ENCODE measurements at places on chromosomes 1 and 21.

- no peak for DNase-seq
Observed at GRCh38 chr1:66980745-66981367, 56.1 kb downstream of the MIER1 start.

GRCh38 chr1:67969446-67969845 lies 81.0 kb downstream of the DIRAS3 start:
- DNase-seq = no peak

DNA sequence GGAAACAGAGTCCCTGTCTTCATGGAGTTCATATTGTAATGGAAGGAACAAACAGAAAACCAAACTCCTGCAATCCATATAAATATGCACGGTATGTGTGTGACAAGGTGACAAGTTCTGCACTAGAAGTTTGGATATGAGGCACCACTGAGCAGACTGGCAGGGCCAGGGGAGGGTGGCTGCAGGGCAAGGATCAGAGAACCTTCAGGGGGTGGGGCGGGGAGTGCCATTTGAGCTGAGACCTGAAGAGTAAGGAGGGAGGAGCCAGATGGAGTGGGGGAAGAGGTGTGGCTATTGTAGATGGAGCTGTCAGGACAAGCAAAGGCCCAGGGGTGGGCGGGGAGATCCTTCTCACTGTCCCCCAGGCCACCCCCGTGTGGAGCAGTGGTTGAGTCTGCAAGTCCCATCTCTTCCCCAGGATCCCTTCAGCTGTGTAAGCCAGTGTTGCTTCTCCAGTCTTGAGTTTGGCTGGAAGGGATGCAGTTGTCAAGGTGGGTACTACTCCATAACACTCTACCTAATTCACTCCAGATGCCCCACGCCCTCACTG lies 76.4 kb downstream of the ATP5PO start:
- DNase-seq = no peak

GRCh38 chr1:4830707-4831106 lies 176.3 kb downstream of the AJAP1 start:
- DNase-seq = no peak

- no peak for DNase-seq
Observed at GRCh38 chr1:41608211-41608610, 123.7 kb upstream of the EDN2 start.

DNA sequence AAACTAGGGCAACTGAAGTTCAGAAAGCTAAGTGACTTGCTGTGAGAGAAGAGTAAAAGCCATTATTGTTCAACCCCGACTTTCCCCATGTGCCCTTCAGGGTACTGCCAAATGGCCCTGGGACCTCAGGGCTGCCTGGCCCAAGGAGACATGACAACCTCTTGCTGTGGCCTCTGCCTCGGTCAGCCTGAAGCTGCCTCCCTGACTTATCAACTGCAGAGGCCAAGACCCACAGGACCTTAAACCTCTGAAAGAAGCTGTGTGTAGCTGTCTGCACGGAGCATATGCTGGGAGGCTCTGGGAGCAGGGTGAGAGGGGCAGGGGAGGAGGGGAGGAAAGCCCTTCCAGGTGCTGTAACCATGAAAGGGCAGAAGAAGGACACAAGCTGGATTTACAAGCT lies 35.9 kb downstream of the HMGB4 start:
- no peak for DNase-seq

DNA sequence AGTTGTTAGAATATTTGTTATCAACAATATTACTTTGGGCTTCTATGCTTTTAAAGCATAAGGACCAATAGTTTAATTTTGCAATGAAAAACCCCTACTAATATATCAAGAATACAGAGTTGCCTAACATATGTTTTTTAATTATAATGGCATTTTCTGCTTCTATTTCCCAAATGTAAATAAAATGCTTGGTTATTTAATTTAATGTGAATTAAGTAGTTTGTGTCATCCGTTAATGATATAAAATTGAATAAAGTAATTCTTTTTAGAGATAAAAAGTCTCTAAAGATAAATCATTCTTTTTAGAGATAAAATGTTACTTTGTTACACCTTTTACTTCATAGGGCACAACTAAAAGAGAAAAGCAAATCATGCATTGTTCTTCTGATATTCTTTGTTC lies 583.7 kb upstream of the ADGRL2 start:
- no peak for DNase-seq

- DNase-seq = no peak
Observed at GRCh38 chr1:236163463-236164153, 21.3 kb downstream of the GPR137B start.

GRCh38 chr1:96481409-96481808 lies 240.2 kb upstream of the PTBP2 start:
- DNase-seq = no peak

- no peak for DNase-seq
Observed at GRCh38 chr1:145922266-145922665, 3.7 kb upstream of the PEX11B start.

GRCh38 chr1:158035976-158036583 lies 42.6 kb downstream of the KIRREL1 start:
- no peak for DNase-seq

DNA sequence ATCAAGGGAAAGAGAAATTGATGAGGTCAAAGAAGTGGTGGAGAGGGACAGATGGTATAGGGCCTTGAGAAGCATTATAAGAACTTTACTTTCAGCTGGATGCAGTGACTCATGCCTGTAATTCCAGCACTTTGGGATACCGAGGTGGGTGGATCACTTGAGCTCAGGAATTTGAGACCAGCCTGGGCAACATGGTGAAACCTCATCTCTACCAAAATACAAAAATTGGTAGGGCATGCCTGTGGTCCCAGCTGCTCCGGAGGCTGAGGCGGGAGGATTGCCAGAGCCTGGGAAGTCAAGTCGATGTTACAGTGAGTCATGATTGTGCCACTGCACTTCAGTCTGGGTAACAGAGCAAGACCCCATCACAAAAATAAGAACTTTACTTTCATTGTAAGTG lies 5.7 kb downstream of the TMEM50A start:
- DNase-seq = no peak

DNA sequence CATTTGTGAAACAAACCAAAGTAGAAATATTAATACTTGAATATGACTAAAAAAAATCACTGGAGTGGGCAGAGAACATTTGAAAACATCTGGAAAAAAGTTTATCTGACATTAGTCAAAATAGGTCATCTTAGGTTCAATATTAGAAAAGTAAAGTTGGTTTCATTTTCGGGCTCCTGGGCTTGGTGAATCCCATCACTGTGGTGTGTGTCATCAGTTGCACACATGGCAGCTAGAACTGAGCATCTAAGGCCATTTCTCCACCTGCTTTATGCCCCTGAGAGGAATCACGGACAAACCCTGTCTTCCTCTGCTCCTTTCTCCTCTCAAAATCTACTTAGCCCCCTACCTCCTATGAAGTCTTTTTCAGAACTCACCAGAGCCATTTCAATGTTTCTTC lies 5.4 kb downstream of the HSD11B1 start:
- no peak for DNase-seq

DNA sequence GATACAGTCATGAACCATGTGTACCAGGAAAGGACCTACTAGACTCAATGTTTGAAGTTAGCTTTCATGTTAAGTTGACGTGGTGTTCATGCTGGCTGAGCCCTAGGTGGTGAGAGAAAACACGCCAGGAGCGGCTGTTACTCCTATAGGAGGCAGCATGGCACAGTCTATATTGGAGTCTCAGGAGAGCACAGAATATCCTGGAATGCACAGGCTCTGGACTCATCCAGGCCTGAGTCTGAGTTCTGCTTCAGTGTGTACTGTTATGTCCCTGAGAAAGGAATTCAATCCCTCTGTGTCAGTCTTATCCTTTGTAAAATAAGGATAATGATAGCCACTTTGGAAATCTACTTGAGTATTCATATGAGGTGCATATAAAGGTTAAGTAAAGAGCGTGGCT lies 41.2 kb downstream of the DPT start:
- no peak for DNase-seq

GRCh38 chr1:229073251-229073650 lies 197.7 kb upstream of the RAB4A start:
- DNase-seq = no peak

- no peak for DNase-seq
Observed at GRCh38 chr1:27307874-27308598, 13.9 kb upstream of the TMEM222 start.

- no peak for DNase-seq
Observed at GRCh38 chr1:53890522-53890941, 935 bp upstream of the YIPF1 start.

DNA sequence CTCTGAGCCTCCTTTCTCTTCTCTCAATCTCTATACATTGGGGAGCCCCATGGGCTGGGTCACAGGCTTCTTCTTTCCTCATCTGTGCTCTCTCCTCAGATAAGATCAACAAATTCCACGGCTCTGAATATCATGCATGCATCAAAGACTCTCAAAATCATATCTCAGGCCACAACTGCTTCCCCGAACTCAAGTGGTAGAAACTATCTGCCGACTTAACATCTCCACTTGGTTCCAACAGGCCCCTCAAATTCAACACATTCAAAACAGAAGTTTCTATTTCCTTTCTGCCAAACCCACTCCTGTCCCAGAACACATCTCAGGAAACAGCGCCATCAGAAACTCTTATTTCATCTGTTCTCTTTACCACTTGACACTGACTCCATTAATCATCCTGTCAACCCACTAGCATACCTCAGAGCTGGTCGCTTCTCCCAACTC lies 16.7 kb downstream of the DDX59 start:
- no peak for DNase-seq

DNA sequence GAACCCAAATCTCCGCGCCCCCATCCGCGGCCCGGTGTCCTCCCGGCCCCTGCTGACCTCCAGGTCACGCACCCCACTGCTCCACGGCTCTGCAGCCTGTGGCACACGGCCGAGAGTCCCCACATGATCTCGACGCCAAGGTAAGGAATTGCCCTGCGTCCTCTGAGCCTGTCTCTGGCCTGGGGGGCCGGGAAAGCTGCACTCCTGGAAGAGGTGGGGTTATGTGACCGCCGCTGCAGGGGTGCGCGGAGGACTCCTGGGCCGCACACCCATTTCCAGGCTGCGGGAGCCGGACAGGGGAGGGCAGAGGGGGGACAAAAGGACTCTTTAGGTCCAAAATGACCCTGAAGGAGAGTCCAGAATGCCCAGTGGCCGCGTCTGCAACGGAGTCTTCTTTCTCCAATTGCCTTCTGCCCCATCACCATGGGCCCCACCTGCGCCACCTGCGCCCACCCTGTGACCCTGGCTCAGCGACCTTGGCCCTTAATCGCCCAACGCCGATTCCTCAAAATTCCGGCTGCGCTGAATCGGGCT lies 997 bp upstream of the SIM2 start:
- DNase-seq = no peak

- no peak for DNase-seq
Observed at GRCh38 chr1:2476061-2476999, at the start of gene PLCH2. TSS of gene PLCH2 (plus strand) at chr1:2476289. CDS start at chr1:2476589, 300 bp downstream.

DNA sequence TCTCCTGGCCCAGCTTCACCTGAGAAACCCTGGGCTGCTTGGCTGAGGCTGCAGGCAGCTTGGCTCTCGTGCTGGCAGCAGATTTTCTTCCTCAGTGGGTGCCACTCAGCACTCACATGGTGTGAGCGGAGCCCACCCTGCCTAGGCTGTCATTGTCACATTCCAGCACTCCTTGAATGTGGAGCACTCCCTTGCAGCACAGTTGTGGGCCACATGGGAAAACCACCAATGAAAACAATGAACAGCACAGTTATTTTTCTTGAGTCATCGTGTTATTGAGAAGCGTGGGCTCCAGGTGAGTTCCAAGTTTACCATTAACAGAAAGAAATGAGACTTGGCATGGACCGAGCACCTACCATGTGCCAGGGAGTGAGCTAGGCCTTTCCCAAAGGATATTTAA lies 27.2 kb upstream of the TRIM67 start:
- no peak for DNase-seq

DNA sequence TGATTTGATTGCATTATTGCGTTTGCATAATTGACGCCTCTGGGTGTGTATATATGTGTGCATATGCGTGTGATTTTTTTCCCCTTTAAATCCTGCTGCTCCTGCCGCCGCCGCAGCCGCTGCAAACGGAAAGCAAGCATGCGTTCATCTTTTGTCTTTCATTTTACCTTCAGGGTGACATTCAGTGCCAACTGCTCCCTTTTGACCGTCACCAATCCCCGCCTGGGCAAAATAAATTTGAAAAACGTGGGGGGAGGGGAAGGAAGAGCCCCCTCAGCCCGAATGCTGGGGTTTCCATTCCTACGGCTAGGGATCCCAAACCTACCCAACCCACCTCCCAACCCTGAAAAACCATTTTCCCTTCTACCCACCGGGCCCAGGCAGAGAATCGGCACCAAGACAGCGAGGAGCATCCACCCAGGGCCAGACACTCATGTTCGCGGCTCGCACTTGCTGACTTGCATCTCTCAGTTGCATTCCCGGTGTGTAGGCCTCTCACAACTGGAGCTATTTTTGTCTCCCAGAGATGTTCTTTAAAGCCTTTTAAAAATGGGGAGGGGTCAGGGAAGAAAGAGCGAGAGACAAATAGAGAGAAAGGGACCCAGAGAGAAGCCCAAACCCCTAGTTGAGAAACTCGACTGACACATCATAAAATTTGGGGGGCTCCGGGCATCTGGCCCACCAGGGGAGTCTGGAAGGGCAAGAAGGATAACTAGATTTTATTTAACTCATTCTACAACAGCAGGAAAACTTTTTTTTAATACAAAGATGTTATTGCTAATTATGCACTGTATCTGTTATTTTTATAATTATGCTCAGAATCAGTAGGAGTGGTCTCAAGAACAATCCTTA lies 367.1 kb upstream of the ESRRG start:
- DNase-seq = no peak

GRCh38 chr1:157189096-157189495 lies 50.9 kb upstream of the ETV3 start:
- no peak for DNase-seq

DNA sequence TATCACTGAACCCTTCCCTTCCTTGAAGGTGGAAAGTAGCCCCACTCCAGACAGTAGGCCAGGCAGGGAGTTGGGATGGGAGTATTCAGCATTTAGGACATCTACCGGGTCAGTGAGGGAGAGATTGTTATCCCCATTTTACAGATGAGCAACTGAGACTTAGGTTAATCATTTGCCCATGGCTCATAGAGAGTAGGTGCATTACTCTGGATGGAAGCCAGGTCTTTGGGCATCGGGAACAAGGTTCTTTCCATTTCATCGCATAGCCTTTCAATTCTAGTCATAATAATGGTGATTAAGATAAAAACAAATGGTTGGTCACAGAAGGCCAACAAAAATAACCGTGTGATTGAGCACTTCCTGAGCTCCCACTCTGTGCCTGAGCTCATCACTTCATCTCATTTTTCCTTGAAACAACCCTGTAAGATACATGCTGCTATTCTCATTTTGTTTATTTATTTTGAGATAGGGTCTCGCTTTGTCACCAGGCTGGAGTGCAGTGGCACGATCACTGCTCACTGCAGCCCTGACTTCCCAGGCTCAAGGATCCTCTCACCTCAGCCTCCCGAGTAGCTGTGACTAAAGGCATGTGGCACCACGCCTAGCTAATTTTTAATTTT lies 64.8 kb downstream of the NAV1 start:
- no peak for DNase-seq

- no peak for DNase-seq
Observed at GRCh38 chr1:229759037-229759435, 133.0 kb downstream of the URB2 start.

GRCh38 chr1:170967042-170967910 lies 31.9 kb downstream of the MROH9 start:
- no peak for DNase-seq

Data from stimulated activated CD8-positive, alpha-beta memory T cell treated with anti-CD3 and anti-CD28 coated beads, Interleukin-2, amount 100 ng/mL, for 48 hours (primary cell).